H4 (cell line): ENCODE measurements at places on chromosomes 5 and 9.

- DNase-seq = no peak
Observed at GRCh38 chr5:126137891-126138280, 285.3 kb upstream of the GRAMD2B start.

- no peak for DNase-seq
Observed at GRCh38 chr9:96383165-96383942, at the start of gene SLC35D2. Gene SLC35D2, minus strand, starts transcription at chr9:96383711. Its CDS starts 77 bp downstream, at chr9:96383634.

DNA sequence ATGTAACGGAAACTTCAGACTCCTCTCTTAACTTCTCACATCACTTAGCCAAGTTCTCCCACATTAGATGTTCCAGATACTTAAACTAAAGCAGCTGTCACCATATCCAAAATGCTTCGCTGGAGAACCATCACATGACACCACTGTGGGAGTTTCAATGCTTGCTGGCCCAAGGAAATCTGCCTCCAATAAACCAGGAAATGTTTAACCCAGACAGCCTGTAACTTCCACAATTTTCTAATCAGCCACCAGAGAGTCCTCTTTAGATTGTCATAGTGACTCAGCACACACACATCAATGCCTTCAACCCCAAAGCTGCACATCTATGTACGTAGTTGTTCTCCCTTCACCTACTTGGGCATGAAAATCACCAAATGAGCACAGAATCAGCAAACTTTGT, 118.7 kb downstream of the LPAR1 start:
- DNase-seq = peak; percentile 75

DNA sequence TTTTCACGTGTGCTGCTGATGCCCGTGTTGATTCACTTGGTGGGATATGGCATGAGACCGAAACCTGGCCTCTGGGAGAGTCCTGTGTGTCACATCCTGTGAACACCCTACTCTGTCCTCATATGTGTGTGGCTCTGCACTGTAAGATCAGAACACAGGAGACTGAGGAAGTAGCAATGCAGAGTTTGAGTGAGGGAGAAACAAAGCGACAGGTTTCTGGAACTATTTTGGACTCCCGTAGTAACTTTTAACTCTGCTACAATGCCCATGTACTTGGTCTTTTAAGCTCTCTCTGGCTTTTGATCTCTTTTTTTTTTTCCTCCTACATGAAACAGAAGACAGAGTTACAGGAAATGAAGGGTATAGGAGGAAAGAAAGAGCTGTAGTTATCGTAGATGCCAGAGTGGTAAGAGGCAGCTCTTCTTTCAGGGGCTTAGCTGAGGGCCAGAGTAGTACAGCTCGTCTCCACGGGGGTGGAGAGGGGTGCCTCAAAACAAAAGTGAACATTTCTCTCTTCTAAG, 26.6 kb downstream of the GRAMD2B start:
- DNase-seq = peak; percentile 25

GRCh38 chr9:109331353-109331752, 10.5 kb upstream of the EPB41L4B start:
- peak; percentile 29 for DNase-seq

GRCh38 chr9:134225186-134225585, 60.8 kb upstream of the RNU6ATAC start:
- DNase-seq = no peak

DNA sequence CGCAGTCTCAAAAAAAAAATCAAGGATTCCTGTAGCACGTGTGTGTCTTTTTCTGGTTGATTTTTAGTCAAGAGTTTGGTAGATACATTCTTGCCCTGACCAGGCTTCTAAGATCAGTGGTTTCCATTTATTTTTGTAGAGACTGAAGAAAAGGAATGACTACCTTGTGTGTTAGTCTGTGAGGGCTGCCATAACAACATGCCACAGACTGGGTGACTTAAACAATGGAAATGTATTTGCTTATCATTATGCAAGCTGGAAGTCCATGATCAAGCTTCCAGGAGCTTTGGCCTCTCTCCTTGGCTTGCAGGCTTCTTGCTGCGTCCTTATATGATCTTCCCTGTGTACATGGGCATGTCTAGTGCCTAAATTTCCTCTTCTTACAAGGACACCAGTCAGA, 127.0 kb downstream of the CCDC192 start:
- no peak for DNase-seq

DNA sequence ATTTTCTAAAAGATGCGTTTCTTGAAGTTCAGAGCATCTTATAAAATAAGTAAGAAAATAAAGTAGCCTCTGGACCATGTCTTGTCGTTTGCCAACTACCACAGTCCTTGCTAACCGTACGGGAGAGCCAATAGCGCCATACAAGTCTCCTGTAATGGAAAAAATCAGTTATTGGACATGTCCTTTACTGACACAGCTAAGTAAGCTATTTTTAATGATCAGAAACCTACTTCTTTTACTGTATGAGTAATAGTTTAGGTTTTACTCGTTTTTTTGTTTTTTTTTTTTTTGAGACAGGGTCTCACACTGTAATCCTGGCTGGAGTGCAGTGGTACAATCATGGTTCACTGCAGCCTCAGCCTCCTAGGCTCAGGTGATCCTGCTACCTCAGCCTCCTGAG, 37.7 kb upstream of the RAPGEF6 start:
- no peak for DNase-seq

DNA sequence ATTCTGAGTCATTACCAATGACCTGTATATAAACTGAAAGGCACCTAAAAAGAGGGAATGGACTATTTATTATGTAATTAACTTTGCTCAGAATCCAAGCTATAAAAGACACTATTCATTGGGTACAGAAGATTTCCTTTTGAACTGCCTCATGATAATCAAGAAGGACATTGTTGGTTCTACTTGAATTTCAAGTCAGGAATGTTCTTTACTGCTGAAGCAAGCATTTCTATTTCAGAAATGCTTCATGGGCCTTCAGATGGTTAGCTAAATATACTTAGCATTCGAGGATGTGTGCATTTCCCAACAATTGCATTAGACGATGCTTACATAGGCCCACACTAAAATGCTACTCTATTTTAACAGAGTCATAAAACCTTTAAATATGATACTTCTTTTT, 658.2 kb upstream of the DMAC1 start:
- no peak for DNase-seq

DNA sequence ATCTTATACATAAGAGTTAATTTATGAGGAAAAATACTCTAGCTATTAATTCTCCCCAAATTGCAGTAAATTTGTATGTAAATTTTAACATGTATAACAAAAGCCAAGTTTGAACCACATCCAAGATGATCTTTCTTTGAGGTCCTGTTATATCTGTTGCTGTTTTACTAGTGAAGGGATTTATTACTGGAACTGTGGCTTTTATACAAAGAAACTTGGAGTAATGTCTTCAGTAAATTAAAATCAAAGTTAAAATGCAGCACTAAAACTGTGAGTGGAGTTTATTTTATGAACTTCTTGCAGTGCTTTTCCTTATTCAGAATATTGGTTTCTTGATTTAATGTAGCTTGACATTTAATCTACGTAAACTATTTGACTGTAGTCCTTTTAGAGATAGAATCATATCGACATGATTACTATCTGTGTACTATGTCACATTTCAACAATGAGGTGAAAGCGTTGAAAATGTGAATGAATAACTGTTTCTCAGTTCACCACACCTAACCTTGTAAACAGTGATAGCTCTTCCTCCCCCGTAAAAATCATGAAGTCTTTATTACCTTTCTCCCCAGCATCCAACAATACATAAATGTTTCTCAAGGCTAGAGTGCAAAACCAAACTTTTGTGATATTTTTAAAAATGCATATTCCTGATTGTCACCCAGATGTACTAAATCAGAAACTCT, 53.2 kb upstream of the ISOC1 start:
- no peak for DNase-seq

DNA sequence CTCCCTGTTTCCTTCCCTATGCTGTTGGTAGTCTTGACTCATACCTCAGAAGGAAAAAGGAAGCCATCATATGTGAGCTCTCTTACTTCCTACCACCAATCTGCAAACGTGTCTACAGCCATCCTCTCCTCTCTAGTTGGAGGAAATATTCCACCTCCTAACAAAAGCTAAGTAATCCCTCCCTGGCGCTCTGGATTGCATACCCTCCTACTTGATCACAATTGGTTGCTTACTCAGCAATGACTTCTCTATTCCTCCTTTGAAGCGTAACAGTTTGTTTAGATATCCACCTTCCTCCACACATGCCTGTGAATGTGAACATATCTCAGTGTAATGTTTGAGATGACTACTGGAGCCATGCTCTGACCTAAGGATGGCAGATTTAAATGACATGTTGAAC, 18.2 kb downstream of the RUSC2 start:
- DNase-seq = no peak

DNA sequence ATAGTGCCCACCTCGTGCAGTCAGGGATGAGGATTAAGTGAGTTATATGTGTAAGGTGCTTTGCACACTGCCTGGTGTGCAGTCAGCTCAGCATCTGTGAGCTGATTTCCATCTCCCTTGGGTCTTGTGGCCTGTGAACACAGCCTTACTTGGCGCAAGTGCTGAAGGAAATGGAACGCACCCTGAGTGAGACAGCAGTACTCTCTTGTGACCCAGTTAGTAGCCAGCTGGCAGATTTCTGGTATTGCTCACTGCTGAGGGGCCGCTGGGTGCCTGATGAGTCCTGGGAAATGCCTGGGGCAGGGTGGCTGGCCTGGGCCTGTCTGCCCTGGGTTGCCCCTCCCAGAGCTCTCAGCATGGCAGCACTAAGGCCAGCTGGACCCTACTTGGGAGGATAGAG, 90.9 kb upstream of the BOD1 start:
- DNase-seq = peak; percentile 13

GRCh38 chr9:104575456-104575855, 6.5 kb downstream of the OR13C8 start:
- DNase-seq = no peak

GRCh38 chr9:36935332-36935731, 98.7 kb downstream of the PAX5 start:
- no peak for DNase-seq

DNA sequence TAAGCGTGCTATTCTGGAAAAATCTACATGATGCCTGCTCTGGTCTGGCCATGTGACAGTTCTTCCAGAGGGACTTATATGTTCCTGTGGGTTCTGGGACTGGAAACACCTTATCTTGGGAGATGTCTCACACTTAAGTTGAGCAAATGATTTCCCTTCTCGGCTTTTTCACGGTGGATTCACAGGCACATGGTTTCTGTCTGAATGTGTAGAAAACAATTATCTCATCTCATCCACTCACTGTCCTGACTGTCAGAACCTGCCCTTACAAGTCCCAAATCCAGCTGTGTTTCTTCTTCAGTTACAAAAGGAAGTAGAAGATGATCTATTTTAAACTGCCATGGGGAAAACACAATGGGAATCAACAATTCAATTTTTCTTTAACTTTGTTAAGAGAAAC, 184.0 kb downstream of the SYK start:
- no peak for DNase-seq

DNA sequence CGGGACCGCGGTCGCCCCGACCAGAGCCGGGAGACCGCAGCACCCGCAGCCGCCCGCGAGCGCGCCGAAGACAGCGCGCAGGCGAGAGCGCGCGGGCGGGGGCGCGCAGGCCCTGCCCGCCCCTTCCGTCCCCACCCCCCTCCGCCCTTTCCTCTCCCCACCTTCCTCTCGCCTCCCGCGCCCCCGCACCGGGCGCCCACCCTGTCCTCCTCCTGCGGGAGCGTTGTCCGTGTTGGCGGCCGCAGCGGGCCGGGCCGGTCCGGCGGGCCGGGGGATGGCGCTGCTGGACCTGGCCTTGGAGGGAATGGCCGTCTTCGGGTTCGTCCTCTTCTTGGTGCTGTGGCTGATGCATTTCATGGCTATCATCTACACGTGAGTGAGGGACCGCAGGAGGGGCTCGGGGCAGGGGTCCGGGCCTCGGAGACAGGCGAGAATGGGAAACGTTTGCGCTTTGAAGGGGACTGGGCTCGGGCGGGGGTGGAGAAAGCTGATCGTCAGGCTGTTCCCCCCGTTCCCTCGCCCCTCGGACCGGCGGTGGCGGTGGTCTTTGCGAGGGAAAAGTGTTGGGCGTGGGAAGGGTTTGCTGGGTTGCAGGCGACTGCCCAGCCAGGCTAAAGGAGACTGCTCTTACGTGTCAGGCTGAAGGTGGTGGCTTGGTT, 457 bp downstream of the UGCG start:
- DNase-seq = peak; percentile 12

GRCh38 chr5:52922384-52922783, 66.8 kb upstream of the ITGA2 start:
- peak; percentile 72 for DNase-seq

DNA sequence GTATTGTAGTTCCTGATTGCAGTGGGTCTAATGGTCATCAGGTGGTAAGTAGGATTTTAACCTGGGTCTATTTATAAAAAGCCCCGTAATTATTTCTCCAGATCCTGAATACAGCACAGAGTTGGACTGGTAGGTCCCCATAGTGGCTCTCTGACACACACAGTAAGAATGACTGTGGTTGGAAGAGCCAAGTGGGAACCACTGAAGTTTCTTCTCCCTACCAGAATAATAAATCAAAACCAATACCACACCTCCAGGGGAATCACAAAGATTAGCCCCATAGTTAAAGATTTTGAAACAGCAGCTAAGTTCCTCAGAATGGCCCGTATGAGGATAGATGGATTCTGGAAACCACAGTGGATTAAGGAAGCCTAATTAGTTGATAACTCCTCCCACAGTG, 68.4 kb upstream of the ZFR start:
- DNase-seq = no peak
